NCI-H1092 (cell line): ENCODE measurements at places on chromosomes 7 and 10.

- DNase-seq = no peak
Observed at GRCh38 chr10:83852146-83852545, 287.2 kb upstream of the GHITM start.

DNA sequence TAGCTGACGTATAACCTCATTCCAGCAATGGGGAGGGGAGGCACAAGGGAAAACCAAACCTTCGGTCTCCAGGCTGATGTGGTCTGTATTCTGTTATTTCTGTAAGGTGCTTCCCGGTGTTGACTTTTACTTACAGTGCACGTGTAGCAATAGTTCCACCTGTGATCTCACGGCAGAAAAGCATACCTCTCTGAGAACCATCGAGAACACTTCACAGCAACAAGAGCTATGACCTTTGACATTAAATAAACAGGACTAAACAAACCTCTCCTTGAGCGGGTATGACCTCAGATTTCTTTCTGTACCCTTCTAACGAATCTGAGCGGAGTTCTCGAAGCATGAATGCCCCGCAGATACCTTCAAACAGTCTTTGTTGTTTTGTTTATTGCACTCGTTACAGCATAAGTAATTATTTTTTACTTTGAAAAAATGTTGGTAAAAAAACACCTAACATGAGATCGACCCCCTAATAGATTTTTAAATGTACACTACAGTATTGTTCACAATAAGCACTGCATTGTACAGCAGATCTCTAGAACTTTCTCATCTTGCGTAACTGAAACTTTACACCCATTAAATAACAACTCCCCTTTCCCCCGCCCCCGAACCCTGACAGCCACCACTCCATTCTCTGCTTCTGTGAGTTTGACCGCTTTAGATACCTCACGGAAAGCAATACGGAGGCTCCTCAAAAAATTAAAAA, 282.3 kb downstream of the GATA3 start:
- no peak for DNase-seq

DNA sequence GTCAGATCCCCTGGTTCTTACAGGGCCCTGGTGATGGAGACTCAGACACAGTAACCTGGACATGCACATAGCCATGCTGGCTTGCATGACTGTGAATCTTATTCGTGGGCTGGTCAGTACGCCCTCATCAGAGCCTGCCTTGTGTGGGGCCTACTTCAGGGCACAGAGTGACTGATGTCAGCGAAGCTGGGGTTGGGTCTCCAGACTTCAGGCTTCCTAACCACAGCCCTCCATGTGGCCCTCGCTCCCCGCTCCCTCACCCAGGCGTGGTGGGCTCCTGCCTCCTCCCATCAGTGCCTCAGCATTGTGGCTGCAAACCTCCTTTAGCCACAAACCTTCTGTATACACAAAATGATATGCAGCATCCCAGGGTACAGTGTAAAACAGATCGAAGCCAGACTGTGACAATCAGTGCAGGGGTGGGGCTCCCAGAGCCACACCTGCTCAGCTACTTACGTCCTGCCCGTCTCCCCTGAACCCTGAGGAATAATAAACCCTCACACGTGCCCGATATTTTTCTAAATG, 7.1 kb upstream of the C10orf105 start:
- no peak for DNase-seq

- peak; percentile 45 for DNase-seq
Observed at GRCh38 chr10:129958629-129959543, 5.2 kb downstream of the EBF3 start.

DNA sequence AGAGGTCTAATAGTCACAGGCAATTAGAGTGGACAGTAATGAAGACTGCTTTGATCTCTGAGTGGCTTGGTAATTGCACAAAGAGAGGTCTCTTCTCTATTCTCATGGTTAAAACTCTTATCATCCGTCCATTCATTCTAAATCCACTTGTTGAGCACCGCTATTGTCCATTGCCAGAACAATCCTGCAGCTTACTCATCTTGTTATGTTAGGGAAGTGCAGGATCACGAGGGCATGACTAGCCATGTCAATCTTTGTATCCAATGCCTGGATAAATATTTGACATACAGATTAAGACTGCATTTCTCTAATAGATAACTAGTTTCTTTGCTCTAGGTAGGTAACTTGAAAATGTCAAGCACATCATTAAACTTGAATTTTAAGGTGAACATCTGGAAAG, 14.9 kb downstream of the SFTPD start:
- DNase-seq = no peak

- DNase-seq = no peak
Observed at GRCh38 chr10:132663666-132664365, 122.1 kb downstream of the NKX6-2 start.

DNA sequence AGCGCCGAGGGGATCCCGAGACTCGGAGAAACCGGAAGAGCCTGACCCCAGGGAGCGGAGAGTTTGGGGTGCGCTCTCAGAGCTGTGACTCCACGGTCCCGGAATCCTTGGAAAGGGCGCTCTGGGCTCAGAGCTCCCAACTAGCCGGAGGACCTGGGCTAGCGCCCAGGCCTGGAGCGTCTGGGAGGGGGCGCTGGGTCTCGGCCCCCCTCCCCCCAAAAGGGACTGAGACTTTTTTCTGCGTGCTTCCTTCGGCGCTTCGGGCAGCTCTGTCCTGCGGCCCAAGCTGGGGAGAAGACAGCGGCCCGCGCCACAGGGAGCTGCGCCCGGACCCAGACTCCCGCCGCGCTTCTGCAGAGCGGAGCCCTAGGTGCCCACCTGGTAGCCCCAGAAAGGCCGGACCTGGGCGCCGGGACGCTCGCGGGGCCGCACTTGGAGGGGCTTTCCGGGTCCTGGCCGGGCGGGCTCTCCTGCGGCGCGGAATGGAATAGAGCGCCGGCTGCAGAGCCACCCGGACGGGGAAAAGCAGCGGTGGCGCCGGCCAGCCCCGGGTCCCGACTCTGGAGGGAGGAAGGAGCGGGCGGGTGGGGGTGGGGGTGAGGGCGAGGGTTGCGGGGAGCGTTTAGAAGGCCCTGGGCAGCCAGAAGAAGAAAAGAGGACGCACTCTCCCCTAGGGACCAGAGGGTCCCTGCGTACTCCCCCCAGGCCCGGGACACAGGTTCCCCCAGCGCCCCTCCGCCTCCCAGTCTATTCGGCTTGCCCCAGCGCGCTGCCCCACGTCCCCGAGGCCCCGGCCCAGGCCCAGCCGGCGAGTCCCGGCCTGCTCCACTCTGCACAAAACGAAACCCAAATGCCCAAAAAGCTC, 4.7 kb downstream of the ZNF503 start:
- DNase-seq = no peak

DNA sequence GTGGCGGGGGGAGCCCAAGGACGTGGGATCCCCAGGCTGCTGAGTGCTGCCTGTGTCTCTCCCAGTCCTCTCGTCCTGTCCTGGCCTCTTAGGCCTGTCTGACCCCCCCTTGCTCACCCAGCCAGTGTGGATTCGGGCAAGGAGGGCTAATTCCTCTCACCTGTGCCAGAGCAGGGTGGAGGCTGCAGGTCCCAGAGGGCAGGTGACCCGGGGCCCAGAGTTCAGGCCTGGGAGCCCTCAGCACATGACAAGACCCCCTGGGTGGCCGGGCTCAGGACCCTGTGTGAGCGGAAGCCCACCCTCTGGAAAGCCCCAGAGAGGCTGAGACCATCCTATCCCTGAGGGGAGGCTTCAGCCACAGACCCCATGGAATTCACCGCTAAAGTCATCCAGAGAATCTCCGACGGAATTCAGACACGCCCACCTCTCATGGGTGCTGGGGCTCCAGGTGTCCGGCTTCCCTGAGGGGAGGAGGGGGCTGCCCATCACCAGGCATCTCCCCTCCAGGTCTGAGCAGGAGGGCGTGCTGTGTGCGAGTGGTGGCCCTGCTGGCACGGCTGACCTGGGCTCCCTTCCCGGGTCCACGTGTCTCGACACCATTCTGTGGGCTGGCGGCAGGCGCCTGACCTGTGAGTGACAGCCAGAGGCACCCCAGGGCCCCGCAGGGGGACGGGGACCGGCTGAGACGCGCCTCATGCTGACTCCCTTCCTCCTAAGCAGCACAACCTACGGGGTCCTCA, 5.0 kb downstream of the KNDC1 start:
- no peak for DNase-seq

DNA sequence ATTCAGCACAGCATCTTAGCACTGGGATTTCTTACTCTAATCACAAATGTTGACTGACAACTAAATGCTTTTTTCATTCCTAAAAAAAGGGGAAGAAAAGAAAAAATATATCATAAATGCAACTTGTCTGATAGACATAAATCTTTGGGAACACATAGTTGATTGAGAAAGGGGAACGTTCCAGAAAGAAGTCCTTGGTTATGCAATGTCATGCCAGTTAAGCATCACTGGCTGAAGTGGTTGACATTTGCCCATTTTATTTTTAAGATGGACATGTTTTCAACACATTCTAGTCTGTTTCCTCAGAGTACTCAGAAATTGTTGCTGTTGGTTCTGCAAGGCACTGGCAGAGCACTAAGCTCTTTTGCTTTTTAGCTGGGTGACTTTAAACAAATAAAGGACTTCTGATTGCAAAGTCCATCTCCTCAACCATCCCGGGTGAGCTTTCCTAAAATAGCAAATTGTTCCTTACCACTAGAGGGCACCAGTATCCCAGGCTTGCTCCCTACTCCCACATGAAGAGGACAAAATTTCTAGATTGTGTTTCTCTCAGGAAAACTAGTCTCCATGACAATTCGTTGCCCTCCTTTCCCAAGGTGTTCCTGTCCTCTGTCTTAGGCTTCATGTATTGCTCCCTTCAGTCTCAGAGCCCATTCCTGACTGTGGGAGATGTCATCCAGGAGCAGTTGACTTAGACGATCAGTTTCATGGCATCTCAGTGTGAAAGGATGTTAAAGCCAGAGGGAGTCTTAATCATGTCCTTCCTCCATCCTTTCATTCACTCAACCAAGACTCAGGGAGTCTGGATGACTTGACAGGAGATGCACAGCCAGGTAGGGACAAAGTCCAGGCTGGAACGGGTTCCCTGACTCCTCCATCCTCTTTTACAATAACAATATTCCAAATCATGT, 23.9 kb downstream of the OPALIN start:
- DNase-seq = no peak

DNA sequence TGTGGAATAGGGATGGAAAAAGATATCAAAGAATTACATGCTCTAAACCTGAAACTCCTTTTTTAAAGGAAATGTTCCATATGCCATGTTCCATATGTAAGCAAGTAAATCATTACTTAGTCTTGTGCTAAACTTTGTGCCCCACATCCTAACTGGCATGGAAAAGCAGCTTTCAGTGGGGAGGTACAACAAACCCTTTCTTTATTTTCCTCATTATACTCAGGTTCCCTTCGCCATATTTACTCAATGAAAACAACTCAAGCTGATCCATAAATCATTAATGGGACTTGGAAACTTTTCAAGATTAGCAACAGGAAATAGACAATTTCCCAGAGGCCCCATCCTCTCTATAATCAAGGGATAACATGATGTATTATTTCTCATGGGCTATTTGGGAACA, 56.0 kb downstream of the GSAP start:
- no peak for DNase-seq

- peak; percentile 32 for DNase-seq
Observed at GRCh38 chr7:157339777-157340677, 3.2 kb downstream of the DNAJB6 start.

GRCh38 chr7:6306471-6306870, 34.0 kb upstream of the CYTH3 start:
- DNase-seq = no peak

DNA sequence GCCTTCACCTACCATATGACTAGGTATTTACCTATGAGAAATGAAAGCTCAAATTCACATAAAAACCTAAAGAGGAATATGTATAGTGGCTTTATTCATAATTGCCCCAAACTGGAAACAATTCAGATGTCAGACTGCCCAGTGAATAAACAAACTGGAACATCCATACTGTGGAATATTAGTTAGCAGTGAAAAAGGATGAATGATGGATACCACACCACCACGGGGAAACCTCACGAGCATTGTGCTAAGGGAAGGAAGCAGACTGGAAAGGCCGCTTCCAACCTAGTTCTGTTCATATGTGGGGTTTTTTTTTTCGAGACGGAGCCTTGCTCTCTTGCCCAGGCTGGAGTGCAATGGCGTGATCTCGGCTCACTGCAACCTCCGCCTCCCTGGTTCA, 16.8 kb downstream of the GTF2IRD1 start:
- no peak for DNase-seq

DNA sequence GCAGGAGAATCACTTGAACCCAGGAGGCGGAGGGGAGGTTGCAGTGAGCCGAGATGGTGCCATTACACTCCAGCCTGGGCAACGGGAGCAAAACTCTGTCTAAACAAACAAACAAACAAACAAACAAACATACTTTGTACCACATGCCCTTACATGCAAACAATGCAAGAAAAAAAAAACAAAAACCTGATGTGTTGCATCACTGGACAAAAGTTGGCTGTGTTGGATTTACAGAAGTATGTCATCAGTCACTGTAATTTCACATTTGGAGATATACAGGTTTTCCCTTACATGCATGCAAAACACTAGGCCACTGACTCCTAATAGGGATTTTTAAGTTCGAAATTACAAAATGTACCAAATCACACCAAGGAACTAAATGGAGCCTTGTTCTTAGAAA, 138.5 kb downstream of the SRPK2 start:
- no peak for DNase-seq

GRCh38 chr7:87267239-87267900, 47.8 kb upstream of the TMEM243 start:
- DNase-seq = no peak

DNA sequence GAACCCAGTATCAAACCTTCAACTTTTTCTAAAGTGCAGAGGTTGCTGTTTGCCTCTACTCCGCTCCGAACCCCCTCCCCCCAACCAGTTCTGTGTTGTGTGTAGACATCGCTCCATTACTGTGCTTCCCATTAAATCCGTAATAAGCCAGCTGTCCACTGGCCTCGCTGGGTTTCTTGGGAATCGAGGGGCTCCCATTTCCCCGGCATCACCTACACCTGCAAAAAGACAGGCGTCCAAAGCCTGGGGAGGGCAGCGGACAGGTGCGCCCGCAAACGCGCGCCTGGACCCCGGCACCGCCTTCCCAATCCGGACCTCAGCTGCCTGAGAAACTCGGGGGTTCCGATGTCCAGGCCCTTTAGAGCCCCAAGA, 631 bp downstream of the RTKN2 start:
- DNase-seq = no peak

DNA sequence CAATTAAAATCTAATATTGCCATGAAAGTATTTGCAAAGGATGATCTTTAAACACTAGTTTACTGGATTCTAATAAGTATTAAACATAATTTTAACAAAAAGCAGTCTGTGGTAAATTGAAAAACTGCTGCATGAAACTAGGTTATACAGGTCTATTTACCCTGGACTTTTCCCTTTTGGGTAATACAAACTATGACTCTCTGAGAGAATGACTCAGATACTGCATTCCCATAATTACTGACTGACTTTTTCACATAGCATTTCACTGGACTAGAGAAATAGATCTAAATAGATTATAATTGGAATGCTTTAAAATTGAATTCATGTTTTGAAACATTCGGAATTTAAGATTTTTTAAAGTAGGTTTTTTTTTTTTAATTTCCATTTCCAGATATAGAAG, 395.7 kb downstream of the THSD7A start:
- DNase-seq = no peak

- no peak for DNase-seq
Observed at GRCh38 chr10:3950676-3951275, 165.8 kb upstream of the KLF6 start.
